ENCODE measurements at places on chromosomes 11 and 22.
A peak's percentile ranks its signal among the peaks of the same experiment; 100 is the strongest.

DNA sequence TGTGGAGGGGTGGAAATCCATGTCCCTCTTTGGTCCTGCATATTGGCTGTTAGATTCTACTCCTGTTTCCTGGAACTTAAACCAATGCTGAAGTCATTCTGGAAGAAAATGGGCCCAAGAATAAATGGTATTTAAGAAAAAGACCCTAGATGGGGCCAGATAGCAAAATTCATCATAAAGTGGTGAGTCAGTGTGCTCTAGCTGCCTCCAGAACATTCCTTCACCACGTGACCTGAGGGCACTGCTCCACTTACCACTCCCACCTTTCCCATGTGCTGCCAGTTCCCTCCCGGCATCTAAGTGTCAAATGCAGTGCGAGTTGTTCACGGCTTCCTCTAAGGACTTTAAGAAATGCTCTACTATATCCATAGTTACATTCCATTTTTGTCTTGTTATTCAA is 30.9 kb upstream of the NAP1L4 start:
- H3K36me3 ChIP-seq = peaks cover 50% of the 10 kb centered on the region
- no peaks in the 10 kb centered on the region for H3K27me3 ChIP-seq
- no peak overlapping the region for H3K27ac ChIP-seq
- DNase-seq = no peak

DNA sequence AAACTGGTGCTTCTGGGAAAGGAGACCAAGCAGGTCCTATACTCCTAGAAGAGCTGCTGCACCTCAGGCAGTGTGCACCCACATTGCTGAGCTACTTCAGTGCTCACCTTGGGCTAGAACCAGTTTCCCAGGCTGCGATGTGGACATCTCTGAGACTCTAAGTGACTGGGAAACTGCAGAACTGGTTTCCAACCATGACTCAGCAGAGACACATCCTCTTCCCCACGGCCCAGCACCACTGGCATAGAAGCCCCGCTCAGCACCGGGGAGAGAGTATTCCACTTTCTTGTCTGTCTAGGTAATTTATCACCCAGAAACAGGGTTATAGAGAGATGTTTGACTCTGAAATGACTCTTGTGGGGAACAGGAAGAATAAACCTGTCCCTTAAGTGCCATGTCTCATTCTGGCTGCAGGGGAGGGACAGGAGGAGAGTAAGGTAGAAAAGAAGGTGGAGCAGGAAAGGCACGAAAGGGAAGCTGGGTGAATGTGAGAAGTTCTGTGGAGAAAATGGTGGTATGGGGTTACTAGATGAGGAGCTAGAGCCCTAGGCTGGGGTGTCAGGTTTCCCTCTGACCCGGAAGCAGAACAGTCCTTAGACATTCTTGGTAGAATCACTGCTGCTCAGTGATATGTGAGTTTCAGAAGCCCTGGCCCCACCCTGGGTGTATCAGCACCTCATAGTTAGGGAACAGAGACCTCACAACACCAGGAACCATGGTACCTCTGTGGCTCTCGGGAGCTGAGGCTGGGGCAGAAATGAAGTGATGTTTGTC is 340.4 kb upstream of the NCAM1 start:
- DNase-seq = no peak
- no peak overlapping the region for H3K27ac ChIP-seq
- no peak overlapping the region for H3K4me3 ChIP-seq
- peaks cover 4% of the 10 kb centered on the region for H3K27me3 ChIP-seq
- no peaks in the 10 kb centered on the region for H3K4me1 ChIP-seq
- H3K36me3 ChIP-seq = no peaks in the 10 kb centered on the region

- no peak overlapping the region for H3K4me3 ChIP-seq
- no peak overlapping the region for H3K27ac ChIP-seq
- no peaks in the 10 kb centered on the region for H3K36me3 ChIP-seq
- H3K4me1 ChIP-seq = no peaks in the 10 kb centered on the region
- H3K27me3 ChIP-seq = no peaks in the 10 kb centered on the region
These were observed 470.2 kb upstream of the API5 start for GRCh38 chr11:42841556-42841955.

DNA sequence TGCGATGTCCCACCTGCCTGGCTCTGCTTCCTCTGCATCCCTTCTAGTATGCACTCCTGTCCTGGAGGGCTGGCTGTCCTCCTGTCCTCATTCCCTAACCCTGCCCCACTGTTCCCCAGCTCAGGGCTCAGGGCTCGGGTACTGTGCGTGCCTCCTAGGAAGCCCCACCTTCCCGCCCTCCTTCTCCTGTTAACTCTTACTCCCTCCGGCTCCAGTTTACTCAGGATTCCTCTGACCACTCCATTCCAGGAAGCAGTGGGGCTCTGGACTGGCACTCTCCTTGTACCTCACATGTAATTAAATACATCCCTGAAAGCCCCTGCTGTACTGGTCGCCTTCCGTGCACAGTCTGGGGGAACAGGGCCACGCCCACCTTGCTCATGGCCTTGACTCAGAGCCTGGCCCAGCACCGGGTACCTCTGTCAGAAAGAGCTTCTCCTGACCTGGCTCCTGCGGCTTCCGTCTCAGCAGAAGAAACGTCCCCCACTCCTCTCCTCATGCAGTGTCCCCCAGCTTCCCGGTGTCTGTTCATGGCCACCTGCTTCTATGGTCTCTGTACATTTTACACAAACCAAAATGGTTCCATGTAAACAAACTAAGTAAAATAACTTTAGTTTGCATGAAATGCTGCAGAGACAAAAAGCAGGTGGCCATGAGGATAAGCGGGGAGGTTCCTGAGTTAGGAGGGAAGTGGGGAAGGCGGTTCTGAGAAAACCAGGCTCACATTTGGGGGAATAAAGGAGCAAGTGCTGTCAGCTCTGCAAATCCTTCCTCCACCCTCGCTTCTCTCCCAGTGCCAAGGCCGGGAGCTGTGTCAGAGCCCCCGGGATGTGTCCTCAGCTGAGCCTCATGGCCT is 445.9 kb downstream of the BRD1 start:
- no peaks in the 10 kb centered on the region for H3K4me1 ChIP-seq
- no peaks in the 10 kb centered on the region for H3K36me3 ChIP-seq
- H3K4me3 ChIP-seq = no peak overlapping the region

- no peak overlapping the region for H3K4me3 ChIP-seq
- H3K27me3 ChIP-seq = no peaks in the 10 kb centered on the region
- peak overlapping the region; percentile 89 for H3K27ac ChIP-seq
- DNase-seq = no peak
These were observed 11.9 kb downstream of the DUSP8 start for GRCh38 chr11:1560002-1560648.

GRCh38 chr11:15367695-15368094 is 253.0 kb downstream of the INSC start:
- H3K4me1 ChIP-seq = no peaks in the 10 kb centered on the region
- no peak overlapping the region for H3K27ac ChIP-seq
- H3K27me3 ChIP-seq = no peaks in the 10 kb centered on the region
- no peak for DNase-seq

Data from muscle of leg (tissue), 16 donors.